ENCODE measurements at places on chromosomes 11 and 22.
A peak's percentile ranks its signal among the peaks of the same experiment; 100 is the strongest.

- no peak for DNase-seq
These were observed 5.1 kb downstream of the PATE2 start for GRCh38 chr11:125773516-125773915.

DNA sequence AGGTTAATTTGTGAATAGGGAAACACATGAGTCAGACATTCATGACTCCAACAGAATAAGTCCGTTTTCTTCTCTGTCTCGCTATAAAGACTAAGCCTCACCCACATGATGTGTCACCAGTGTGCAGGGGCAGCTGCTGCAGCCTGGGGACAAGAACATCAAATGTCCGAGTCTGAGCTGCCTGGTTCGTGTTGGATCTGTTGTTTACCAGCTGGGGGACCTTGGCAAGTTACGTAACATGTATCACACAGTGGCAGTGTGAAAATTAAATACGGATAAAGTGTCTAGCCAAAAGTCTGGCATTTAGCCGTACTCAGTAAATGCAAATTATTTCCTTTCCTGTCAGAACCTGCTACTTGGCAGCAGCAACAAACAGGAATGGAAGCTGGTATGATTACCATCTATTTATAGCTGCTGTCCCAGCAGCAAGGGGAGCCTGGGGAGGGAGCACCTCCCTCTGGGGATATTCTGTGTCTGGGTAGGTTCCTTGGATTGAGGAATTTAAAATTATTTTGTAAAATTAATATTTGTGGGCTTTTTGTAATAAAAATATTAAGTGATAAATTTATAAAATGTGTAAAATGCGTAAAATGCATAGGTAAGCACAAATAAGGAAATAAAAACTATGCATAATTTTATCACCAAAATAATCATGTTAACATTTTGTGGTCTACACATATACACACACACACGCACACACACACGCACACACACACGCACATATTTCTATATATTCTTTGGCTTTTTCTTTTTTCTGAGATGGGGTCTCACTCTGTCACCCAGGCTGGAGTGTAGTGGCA lies 1.3 kb upstream of the CLDN25 start:
- no peak for DNase-seq

DNA sequence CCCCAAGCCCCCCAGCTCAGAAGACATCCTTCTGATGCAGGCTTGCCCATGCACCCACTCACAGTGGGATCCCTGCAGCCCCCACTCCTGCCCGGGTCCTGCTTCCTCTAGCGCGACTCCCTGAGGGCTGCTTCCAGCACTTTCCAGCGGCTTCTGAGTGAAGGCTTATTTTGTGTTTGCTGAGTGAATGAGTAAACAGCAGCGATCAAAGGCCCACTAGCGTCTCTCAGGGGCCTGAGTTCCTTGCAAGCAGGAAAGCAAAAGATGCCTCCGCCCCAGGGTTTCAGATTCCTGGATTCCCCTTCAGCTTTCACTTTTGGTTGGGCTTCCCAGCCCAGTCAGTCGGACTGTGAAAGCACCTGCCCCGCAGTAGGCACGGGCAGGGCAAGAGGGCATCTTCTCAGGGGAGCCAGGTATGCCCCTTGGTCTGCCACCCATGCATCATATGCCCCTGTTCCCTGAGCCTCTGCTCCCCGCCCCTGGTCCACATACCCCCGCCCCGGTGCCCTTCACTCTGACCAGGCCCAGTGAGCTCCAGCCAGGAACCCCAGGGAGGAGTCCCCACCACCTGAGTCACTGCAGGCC lies 9.2 kb downstream of the FADD start:
- DNase-seq: no peak

DNA sequence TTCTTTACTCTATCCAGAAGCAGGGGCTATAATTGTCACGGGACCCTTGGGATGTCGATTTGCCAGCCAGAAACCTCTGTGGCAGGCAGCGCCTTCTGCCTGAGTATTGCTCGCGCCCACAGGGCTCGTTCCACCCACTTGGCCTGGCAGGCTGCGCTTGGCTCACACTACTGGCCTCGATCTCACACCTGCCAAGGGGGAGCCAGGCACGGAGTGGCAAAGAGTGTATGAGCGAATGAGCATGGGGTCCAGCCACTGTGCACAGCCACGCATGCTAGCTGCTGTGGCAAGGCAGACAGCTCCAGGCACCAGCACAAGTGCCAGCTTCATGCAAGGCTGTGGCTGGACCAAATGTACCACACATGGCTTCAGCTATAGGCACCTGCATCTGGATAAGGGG lies 599.8 kb downstream of the DLG2 start:
- no peak for DNase-seq

DNA sequence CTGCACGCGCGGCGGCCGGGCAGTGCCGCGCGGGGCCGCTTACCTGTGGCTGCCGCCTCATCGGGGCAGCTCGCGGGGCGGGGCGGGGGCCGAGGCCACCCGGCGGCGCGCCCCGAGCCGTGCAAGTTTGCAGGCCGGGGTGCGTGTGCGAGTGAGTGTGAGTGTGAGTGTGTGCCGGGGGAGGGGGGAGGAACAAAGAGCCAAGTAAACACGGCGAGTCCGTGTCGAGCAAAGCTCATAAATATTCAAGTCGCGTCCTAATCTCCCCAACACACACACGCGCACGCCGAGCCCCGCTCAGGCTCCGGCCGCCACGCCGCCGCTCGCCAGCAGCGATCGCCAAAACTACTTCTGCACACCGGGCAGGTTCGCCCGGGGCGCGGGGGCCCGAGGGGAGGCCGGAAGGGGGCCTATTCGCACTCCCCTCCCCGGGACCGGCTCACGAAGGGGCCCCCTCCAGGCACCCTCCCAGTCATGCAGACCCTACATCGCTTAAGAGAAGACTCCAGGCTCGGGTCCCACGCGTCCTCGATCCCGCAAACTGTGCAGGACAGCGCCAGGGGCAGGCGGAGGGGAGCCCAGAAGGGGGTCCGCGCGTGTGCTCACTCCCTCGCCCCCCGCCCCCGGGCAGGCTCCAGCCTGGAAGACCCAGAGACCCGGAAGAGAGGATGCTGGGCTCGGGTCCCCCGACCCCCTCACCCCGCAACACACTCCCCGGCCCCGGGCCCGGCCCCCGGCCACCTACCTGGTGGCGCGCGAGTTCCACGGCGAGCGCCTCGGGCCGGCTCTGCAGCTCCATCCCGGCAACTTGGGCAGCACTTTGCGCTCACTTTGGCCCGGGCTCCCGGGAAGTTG lies 827 bp downstream of the PHF21B start:
- no peak for DNase-seq

DNA sequence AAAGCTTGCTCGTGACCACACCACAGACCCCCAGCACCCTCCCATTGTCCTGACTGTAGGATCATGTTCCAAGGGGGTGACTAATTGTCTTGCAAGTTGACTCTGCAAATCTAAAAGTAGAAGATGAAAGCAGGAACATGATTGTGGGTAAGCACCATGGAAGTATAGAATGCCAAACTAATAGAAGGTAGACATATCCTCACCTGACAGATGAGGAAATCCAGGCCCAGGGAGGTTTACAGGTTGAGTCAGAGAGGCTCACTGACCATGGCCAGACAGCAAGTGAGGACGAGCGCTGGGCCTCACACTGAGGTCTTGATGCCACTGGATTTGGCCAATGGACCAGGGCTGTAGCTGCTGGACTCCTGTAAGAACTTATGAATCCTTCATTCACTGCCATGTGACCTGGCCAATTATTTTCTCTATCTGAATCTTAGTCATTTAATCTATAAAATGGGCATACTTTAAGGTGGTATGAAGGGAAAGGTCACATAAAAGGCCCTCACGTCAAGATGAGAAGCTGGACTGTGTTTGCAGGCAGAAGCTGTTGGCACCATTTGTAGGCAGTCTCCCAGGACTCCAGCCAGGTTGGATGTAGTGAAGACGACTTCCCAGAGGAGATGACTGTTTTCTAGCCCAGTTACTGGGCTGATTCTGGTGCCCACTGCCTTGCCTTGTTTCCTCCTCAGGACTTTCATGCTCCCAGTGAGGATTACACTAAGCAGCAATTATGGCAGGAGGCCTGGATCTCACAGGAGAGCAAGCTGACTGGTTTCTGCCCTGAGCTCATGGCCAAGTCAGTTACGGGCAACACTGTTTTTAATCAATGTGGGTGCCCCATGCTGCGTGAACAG lies 54.6 kb downstream of the GAB4 start:
- DNase-seq: no peak

GRCh38 chr11:72190631-72191071 lies 1.3 kb upstream of the FOLR1 start:
- DNase-seq: no peak

GRCh38 chr11:23314162-23314561 lies 453.9 kb upstream of the CCDC179 start:
- no peak for DNase-seq

GRCh38 chr11:122440811-122441665 lies 214.5 kb upstream of the UBASH3B start:
- no peak for DNase-seq

DNA sequence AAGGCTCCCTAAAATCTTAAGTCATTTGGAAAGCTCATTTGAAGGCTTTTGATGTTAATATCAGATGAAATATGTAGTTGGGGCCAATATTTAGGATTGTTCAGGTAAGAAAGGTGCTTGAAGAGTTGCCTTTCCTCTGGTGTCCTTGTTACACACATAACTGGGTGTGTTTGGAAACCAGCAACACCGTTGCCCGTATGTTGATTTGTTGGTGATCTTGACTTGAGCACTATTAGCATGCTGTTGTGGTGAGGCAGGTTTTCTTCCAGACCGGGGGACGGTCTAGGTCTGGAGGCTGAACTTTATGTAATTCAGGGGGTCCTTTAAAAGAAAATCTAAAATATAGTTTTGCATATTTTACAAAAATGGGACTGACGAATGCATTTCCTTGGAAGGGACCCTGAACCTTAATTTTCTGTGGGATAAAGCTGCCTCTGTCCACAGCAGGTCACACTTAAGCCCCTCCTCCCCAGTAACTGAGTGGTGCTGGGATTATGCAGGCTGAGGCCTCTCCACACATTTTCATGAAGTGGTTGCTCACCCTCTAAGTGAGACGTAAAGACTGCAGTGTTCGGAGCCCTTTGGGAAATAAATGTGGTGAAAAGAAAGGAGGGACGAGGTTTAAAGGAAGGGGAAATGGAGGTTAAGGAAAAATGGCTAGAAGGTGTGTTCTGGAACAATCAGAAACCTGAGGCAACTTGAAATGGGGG lies 1.8 kb downstream of the YWHAH start:
- no peak for DNase-seq

- DNase-seq: no peak
These were observed 41.6 kb downstream of the FANCF start for GRCh38 chr11:22583963-22584492.

- no peak for DNase-seq
These were observed 1471.6 kb downstream of the TBC1D22A start for GRCh38 chr22:48234011-48234410.

DNA sequence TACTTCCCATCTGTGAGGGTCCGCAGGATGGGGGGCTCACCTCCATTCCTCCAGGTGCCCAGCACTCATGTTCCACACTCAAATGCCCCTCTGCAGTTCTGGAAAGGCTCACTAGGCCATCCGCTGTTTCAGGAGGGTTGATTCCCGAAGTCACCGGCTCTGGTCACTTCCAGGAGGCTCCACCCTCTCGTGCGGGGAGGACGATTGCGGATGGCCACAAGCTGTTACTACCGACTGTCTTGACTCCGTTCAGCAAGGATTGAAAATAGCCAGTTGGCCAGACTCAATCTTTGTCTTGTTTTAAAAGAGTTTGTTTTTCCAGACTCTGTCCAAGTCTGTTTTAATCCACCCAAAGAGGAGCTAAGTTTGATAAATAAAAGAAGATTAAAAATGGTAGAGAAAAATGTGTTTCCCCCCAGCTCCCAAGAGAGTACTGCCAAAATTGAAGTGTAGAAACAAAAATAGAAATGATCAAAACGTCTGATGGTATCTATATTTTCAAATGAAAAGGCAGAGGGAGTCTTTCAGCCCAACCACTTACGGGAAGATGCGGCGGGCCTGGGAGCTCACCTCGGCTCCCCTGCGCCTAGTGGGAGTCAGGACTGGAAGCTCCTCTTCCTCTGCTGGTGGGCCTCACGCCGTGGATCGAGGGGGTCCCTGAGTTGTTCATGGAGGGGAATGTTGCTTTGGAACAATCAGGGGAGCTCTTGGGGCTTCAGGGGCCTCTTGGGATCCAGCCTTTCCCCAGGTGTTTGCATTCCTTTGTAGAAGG lies 1280.8 kb downstream of the BRD1 start:
- DNase-seq: no peak

GRCh38 chr11:68312780-68313573 lies 586 bp downstream of the LRP5 start:
- DNase-seq: no peak

- DNase-seq: no peak
These were observed 907 bp downstream of the SLC15A3 start for GRCh38 chr11:60950933-60951605.

DNA sequence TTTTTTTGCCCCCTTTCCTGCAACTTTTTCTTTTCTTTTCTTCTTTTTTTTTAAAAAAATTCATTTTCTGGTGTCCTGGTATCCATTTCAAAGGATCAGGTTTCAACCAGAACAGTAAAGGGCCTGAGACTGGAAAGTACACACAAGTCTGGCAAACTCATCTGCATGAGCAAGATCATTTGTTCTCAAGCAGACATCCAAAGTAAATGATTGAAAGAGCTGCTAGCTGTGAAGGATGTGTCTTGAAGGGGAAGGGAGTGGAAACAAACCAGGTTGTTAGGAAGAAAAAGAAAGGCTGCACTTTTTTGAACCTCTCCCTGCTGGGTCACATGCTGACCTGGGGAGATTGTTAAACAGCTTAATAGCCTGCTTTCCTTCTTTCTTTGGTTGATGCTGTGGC lies 5.3 kb downstream of the YAP1 start:
- DNase-seq: peak; percentile 65

GRCh38 chr22:43448048-43448447 lies 36.2 kb downstream of the MPPED1 start:
- no peak for DNase-seq

GRCh38 chr11:117300283-117300663 lies 9.1 kb downstream of the BACE1-AS start:
- peak; percentile 40 for DNase-seq

GRCh38 chr22:47783433-47784366 lies 1021.2 kb downstream of the TBC1D22A start:
- no peak for DNase-seq

DNA sequence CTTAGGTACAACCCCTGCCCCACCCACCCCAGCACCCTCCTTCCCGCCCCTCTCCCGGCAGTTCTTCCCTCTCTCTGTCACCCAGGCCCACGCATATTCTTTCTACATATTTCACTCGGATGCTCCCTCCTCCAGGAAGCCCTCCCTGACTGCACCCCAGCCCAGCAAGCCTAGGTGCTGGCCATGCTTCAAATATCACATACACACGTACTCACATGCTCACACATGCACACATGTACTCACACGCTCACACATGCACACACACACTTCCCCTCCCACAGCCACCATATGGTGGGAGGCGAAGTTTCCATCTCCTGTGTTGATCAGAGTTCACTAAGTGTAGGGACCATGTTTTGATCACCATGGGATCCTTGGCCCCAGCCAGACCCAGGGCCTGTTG lies 90.4 kb downstream of the WNT7B start:
- DNase-seq: no peak

- DNase-seq: no peak
These were observed 133.2 kb downstream of the ADAMTS15 start for GRCh38 chr11:130581646-130582045.

DNA sequence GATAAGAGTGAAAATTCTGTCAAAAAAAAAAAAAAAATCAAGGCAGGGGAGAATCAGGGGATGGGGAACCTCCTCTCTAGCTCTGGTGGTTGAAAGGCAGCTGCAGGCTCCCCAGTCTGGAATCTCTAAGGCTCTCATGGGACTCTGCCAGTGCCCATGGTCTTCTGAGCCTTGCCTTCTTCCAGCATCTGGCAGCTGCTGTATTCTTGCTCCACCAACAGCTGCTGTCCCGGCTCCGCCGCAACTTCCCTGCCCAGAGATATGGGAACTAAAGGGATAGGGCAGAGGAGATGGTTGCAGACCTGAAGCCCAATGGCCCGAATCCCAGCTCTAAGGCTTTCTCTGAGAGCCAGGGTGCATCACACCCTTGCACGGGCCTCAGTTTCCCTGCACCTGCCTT lies 49.5 kb upstream of the PHF21B start:
- no peak for DNase-seq
